ENCODE measurements at places on chromosomes 4 and X. TPM values are rescaled to one million over a fixed set of nuclear protein-coding genes. Genes with fewer than 3 reads are reported as not detected.

ODAPH gene
- not detected for total RNA-seq

ERAS gene
- not detected for total RNA-seq

MAOA gene
- total RNA-seq = 2.7 TPM

CHRDL1 gene
- 38.2 TPM for total RNA-seq

AVPR2 gene
- total RNA-seq = not detected

GRCh38 chrX:135168486-135168885 is 2.7 kb downstream of the CT55 start:
- DNase-seq = no peak

DNA sequence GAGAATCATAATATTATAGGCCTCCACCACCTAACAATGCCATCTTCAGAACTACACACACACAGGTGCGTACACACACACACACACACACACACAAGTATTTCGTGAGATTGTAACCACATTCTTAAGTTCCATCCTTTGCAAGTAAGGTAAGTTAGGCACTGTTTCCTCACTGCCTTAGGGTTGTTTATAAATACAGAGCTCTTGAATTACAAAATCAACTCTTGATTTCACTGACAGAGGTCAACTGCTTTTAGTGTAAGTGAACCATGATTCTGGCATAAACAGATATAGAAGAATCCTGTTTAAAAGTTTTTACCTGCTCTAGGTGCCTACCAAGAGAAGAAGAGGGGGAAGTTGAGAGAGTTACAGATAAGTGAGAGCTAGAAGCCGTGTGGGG is 166.1 kb downstream of the DMD start:
- no peak for DNase-seq

- no peak for DNase-seq
Observed at GRCh38 chrX:40005292-40006011, 92.3 kb downstream of the BCOR start.

DNA sequence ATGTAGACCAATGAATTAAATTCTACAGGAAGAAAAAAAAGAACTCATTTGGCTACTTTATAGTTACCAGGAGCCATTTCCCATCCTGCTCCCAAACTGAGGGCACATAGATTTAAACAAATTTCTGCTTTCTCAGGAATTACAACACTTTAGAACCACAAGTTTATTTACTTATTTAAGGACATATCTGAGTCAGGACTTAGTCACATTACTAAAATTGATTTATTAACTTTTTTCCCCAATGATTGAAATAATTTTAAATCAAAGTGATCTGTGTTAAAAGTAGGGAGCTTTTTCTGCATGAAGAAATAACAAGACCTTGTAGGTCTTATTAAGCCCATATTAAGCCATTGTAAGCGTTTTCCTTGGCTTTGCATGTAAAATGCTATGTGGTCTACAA is 291.0 kb upstream of the HAND2 start:
- no peak for DNase-seq

GRCh38 chrX:122119361-122119760 is 1064.7 kb upstream of the GRIA3 start:
- no peak for DNase-seq

- DNase-seq = no peak
Observed at GRCh38 chr4:184384056-184384809, 90.1 kb downstream of the IRF2 start.

GRCh38 chrX:71622576-71623450 is 4.5 kb upstream of the CXCR3 start:
- no peak for DNase-seq

DNA sequence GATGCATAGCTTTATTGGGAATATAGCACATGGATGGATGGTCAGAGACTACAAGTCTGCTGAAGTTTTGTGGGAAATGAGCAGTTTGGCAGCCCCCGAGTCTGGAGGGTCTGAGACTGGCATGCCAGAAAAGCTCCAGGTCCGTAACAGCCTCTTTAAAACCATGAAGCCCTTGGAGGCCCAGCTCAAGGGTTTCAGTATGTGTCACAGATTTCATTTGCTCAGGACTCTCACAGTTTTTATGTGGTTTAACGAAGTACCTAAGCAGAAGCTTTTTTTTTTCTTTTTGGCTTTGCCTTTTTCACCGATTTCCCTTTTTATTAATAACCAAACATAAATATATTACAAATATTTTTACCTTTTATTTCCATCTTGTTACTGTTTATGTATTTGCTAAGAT is 30.6 kb upstream of the TMEM184C start:
- no peak for DNase-seq

- DNase-seq = no peak
Observed at GRCh38 chr4:38102957-38103588, 142.9 kb downstream of the PTTG2 start.

- DNase-seq = no peak
Observed at GRCh38 chrX:37453821-37454220, 104.7 kb downstream of the PRRG1 start.

- no peak for DNase-seq
Observed at GRCh38 chrX:14673236-14673635, 143.9 kb downstream of the GLRA2 start.

- no peak for DNase-seq
Observed at GRCh38 chr4:144701683-144702233, 55.8 kb downstream of the HHIP start.

- no peak for DNase-seq
Observed at GRCh38 chr4:5383191-5383980, 325.0 kb downstream of the EVC2 start.

DNA sequence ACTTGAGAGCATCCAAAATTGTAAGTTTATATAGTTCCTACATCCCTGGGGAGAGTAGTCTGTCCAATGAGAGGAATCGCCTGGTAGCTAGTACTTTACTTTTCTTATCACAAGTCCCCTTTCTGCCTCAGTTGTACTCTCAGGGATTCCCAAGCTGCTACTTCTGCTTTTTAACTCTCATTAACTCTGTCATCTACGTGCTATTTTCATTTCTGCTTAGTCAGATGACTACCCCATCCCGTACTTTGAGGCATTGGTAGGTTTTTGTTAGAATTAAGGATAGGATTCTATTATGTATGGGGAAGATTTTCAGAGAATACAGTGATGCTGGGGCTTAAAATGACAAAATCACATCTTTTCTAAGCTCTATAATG is 24.7 kb downstream of the RBPJ start:
- no peak for DNase-seq
